ENCODE measurements at places on chromosomes 11 and 22.

DNA sequence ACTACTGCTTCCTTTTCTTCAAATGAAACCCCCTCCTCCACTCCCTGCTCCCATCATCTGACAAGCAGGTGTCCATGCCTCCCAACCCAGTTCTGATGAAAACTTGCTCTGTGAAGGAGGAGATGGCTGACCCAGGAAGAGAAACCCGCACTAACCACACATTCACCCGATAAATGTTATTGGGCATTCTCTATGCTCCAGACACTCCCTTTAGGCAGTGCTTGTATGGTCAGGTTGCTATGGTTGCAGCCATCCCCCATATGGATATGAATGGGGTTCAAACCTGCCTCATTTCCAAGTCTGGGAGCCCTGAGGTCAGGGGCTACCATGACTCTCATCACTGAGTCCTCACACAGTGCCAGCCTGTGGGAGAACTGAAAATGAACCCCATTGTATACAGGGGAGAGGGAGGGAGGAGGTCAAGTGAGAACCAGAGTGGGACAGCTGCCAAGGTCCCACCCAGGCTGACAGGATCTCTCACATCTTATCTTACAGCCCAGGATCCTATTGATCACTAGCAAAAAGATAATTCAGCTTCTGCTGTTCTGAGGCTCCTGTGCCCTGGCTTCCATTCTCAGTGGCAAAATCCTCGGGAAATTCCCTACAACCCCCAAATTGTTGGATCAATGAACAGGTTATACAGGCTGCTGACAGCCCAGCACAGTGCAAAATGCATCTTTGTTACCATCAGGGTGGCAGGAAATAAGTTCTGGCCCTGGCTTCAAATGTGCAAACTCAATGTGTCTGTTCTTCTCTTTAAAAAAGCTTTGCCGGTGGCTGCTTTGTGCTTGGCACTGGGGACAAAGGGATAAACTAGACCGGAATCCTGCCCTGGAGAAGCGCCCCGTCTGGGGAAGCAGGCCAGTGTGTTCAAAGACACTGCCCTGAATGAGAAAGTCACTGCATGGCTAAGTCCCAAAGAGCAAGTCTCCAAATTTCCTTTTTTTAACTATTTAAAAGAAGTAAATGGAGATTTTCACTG is 22.7 kb upstream of the ACER3 start:
- DNase-seq: peak; percentile 8

- peak; percentile 41 for DNase-seq
Measured at GRCh38 chr22:22593964-22594656, 35.0 kb upstream of the PRAME start.

DNA sequence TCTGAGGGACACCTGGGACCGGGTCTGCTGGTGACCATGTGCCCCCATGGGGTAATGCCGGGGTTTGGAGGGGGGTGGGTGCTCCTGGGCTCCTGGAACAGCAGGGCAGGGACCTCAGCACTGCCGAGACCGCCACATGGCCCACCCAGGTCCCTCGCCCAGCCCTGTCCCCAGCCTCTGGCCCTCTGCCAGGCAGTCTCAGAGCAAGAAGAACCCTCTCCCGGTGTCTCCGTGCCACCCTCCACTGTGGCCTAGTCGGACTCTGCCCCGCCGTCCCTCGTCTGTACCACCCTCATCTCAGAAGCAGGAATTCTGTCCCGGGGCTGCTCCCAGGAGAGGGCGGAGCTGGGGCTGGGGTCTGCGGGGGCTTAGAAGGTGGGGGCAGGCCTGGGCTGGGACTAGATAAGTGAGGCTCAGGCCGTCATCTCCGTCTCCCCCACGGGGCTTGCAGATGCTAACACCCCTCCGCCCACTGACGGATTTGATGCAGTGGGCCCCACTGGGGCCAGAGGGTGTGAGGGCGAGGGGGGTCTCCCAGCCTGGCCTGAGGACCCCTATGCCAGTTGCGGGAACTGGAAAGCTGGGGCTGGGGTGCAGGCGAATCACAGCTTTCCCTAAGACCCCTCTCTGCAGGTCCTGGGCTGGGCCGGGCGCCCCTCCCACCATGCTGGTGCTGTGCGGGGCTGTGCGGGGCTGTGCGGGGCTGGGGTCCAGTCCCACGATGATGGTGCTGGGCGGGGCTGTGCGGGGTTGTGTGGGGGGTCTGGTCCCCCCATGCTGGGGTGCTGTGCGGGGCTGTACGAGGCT is 1.1 kb downstream of the MUC5AC start:
- DNase-seq: no peak

DNA sequence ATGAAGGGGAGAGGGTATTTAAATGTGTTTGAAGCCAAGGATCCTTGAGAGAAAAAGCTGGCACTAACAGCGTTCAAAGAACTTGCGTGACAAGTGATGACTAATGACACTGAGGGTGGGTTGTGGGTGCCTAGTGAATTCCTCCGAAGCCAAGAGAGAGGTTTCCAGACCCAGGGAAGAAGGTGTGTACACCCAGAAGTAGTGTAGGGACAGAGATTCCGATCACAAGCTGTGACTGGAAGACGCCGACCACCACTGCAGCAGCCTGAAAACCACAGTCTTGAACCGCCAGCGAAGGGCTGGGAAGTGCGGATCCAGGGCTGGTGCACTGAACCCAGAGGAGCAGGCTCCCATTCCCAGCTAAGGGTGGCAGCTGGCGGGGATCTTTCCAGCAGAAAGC is 9.5 kb downstream of the PPARA start:
- DNase-seq: peak; percentile 64

GRCh38 chr22:38921120-38921519 is 36.3 kb upstream of the APOBEC3A start:
- DNase-seq: no peak

GRCh38 chr11:125350206-125351032 is 145.6 kb downstream of the FEZ1 start:
- DNase-seq: no peak

DNA sequence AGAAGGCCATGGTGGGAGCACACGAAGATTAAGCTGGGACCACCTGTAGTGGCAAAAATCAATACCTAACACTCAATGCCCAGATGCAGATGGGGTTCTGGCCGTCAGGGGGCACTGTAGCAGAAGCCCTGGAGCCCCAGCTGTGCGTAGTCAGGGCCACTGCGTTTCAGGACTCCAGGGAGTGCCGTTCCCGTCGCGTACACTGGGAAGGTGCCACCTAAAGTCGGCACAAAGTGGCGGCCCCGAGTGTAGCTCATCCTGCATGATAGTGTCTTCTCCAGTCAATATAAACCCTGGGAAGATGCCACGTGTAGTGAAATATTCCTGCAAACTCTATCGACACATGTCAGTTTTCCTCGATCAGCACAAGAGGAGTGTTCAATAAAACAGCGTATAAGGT is 123.8 kb upstream of the NTM start:
- DNase-seq: no peak

DNA sequence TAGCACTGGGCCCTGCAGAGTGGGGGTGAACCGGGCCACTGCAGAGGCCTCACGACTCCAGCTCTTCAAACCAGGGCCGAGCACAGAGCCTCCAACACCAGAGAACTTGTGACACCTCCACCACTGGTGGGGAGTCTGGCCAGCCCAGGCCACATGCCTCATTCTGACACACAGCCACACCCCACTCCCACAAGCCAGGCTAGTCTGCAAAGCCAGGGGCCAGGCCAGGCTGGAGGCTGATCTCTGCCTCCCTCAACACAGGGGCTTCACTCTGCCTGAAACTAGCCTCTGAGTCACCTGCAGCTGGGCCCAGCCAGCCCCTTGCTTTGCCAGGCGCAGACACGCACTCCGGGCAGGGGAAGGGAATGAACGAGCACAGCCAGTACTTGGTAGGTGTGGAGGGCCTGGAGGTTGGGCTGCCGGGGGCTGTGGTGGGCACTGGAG is 102.9 kb downstream of the MED15 start:
- no peak for DNase-seq

- no peak for DNase-seq
Measured at GRCh38 chr11:3893311-3893710, 37.8 kb downstream of the STIM1 start.

GRCh38 chr22:36218648-36219193 is 17.1 kb upstream of the APOL4 start:
- DNase-seq: no peak

DNA sequence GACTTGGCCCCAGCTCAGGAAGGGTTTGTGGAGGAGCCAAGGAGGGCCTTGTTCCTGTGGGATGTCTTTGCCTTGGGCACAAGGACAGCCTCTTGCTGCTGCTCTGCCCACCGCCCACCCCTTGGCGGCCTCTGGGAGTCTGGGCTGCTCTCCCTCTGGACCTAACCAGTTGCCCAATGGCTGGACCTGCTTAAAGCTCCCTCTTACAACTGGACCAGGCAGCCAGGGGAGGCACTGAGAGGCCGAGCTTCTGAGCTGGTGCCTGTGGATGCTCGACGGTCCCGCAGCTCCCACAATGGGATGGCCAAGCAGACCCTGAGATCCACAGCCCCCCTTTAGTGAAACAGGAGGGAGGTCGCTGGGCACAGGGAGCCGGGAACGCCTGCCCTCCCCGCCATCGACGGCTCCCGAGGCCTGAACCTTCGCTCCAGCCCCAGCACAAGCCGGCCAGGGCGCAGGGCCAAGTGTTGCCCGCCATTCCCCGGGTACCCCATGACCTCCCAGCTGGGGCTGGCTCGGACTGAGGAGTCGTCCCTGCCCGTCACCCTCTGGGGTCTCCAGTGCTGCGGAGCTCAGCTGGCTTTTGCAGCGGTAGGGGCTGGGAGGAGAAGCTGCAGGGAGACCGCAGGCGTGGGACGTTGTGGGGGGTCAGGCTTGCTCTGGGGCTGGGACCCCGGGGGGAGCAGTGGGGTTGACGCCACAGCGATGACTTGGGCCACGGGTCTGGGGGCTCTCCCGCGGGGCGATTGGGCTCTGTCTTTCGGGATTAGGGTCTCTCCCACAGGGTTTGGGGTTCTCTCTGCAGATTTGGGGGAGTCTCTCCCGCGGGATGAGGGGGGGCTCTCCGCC is 584 bp upstream of the GAL start:
- no peak for DNase-seq

DNA sequence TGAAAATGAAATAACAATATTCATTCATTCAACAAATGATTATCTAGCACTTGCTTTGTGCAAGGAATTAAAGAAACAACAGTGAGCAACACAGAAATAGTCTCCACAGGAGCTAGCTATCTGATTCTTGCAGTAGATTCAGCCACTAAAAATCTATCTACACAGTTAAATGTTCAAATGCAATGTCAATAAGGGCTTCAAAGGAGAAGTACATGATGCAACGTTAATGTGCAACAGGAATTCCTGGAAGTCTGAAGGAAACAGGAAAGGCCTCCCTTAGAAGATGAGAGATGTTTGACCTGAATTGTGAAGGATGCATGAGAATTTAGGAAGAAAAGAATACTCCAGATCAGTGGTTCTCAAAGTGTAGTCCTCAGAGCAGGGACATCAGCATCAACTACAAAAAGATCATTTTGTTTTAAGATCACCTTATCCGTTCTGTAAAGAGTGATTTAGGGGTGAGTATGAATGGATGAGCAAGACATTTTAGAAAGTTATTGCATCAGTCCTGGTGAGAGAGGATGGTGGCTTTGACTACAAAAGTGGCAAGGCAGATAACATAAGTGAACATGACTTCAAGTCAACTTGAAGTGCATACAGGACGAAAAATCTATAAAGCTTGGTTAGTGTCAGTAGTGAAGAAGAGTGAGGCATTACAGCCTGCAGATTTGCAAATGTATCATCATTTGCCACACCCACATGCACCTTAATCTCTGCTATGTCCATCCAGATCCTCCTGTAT is 96.0 kb downstream of the ETS1 start:
- DNase-seq: no peak

DNA sequence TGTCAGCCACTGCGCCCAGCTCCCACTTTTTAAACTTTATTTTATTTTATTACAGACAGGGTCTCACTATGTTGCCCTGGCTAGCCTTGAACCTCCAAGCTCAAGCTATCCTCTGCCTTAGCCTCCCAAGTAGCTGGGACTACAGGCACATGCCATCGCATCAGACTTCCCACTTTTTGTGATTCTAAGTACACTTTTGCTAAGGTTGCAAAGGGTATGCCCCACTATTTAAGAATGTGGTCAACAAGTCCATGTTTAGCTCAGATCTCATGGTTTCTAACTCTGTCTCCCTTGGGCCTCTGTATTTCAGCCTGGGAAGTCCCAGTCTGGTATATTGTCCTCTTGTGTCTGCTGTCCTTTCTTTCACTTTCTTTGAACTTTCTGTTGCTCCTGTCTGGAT is 35.3 kb downstream of the EXPH5 start:
- no peak for DNase-seq

GRCh38 chr11:36328966-36329673 is 33.0 kb downstream of the PRR5L start:
- peak; percentile 75 for DNase-seq

GRCh38 chr11:78564490-78565467 is 9.9 kb downstream of the NARS2 start:
- DNase-seq: peak; percentile 71

- no peak for DNase-seq
Measured at GRCh38 chr11:60367009-60367408, 11.3 kb upstream of the MS4A7 start.

- DNase-seq: peak; percentile 95
Measured at GRCh38 chr11:80103142-80103859, 662.5 kb upstream of the TENM4 start.

DNA sequence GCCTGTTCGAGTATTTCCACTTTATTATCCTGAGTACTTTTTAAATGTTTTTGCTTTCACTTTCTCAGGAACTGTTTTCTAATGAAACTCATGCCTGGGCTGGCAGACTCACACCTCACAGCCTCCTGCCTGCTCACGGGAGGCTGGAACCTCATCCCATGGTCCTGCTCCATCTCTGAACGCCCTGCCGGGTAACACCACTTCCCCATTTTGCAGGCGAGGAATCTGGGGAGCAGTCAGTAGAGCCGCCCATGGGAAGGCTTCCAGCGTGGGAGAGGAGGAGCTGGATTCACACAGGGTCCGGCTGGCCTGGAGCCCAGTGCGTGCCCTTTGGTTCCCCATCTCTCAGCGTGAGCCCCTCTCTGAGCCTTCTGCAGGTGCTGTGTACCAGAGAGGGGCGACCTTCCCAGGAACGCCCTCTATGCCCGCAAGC is 53.6 kb downstream of the SCUBE1 start:
- DNase-seq: no peak

GRCh38 chr11:70242885-70243284 is 27.6 kb upstream of the PPFIA1 start:
- DNase-seq: no peak

- DNase-seq: no peak
Measured at GRCh38 chr22:49638001-49638400, 189.7 kb downstream of the BRD1 start.

GRCh38 chr11:42552786-42553185 is 759.0 kb upstream of the API5 start:
- DNase-seq: no peak
